ENCODE measurements at places on chromosomes 13 and 19.

GRCh38 chr13:65789815-65790214 is 1440.3 kb downstream of the PCDH9 start:
- no peak for DNase-seq

- DNase-seq, result peak; percentile 47
Observed at GRCh38 chr13:23703246-23703860, 133.1 kb downstream of the TNFRSF19 start.

DNA sequence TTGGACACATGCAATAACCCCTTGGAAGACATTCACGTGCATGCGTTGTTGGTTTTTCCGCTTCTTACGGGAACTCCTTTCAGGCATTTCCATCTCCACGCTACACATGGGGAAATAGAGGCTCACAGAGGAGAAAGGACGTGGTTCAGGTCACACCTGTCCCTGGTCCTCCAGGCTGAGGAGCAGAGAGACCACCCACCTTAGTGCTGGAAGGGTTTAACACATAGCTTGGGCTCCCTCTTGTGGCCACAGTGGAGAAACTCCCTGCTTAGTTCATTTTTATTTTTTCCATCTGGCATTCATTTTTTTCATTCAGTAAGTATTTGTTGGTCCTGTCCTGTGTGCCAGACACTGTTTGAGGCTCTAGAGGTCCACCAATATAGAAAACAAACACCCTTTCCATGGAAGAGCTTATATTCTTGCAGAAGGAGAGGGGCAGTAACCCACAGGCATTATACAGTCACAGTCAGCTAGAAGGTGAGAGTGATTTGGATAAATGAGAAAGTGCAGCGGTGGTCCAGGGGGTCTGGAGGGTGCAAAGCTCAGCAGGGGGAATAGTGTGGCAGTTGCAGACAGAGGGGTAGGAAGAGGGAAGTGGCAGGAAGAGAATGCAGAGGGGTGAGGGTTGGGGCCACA is 24.2 kb upstream of the TTYH1 start:
- peak; percentile 82 for DNase-seq

GRCh38 chr19:2274185-2274711 is 7.7 kb downstream of the PEAK3 start:
- DNase-seq, result no peak

- DNase-seq, result no peak
Observed at GRCh38 chr13:31088826-31089420, 72.8 kb downstream of the HSPH1 start.

DNA sequence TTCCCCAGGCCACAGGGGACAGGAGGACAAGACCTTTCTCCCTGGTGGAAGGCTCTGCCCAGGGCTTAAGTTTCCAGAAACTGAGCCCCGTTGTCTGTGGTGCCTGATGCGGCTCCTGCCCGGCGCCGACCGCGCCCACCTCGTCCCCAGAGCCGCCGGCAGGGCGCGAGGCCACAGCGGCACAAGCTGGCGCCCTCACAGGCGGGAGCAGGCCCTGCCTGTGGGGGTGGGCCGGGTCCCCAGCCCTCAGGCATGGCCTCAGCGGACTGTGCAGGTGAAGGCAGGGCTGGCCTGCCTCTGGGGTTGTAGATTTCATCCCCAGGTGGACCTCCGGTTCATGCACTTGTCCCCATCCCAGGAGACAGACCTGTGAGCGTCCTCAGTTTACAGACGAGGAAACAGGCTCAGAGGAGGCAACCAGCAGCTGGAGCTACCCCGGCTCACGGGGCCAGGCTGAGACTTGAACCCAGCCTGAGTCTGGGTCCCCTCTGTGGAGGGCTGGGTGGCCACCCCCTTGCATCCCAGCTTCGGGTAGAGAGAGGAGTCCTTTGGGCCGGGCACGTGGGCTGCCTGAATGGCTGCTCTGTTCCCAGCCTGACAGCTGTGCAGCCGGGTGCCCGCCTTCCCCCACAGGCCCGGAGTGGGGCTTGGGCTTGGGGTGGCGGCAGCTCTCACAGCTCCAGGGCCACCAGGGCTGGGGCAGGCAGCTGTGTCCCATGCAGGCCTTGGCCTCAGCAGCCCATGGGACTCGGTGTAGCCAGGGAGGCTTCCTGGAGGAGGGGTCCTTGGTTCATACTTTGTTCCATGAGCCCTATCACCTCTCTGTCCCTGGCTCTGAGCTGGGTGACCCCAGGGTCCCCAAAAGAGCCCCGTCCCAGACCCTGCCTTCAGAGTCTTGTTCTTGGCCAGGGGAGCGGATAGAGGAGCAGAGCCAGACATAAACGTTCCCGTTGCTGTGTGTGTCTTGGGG is 26.8 kb downstream of the PIAS4 start:
- no peak for DNase-seq

DNA sequence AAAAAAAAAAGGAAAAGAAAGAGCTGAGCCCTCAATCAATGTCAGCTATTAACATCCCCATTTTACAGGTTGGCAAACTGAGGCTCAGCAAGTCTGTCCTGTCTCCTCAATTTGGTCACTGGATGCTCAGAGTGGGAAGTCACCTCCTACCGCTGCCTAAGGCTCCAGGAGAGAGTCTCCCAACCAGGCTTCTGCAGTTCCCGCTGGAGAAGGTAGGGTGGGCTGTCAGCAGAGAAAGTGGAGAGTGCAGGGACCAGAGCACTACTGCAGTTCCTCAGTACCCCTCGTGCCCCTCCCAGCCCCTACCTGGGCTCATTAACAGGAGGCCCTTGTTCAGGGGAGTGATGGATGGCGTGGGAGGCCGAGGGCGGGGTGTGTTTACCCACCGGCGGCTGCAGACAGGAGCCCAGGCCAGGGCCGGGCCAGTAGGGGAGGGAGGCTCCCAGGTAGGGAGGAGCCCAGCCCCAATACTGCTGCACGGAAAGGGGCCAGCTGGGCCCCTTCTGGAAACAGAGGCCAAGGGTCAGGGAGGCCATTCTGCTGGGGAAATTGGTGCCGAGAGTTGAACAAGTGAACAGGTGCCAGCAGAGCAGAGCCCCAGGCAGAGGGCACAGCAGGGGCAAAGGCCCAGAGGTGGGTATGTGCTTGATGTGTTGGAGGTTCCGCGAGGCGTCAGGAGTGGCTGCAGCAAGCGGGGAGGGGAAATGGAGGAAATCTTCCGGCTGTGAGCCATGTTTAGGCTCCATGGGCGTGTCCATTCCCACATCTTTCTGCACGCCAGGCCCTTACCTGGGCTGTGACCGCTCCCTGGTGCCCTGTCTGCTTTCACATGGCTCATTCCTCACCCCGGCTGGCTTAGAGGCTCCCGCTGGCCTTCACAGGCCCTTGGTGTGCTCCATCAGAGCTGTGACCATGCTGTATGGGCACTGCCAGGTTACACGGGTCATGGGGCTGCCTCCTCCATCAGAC is 7.6 kb upstream of the COMP start:
- DNase-seq, result no peak

GRCh38 chr19:30215248-30215647 is 156.9 kb upstream of the ZNF536 start:
- no peak for DNase-seq
